ENCODE measurements at places on chromosomes 16 and 17. TPM values are rescaled to one million over a fixed set of nuclear protein-coding genes. Genes with fewer than 3 reads are reported as not detected.

DNA sequence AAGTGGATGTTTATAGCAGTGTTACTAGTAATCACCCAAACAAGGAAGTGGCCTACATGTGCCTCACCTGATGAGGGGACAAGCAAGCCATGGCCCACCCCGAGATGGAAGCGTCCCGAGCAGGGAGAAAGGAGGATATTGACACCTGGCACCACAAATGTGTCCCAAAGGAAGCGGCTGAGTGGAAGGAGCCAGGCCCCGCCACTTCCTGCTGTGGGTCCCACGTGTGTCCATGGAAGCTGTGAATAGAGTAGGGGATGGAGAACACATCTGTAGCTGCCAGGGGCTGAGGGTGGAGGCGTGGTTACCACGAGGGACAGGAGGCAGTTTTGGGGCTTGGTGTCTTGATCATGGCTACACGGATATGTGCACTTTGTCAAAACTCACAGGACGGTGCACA, 49.2 kb downstream of the KCNJ12 start:
- no peak for DNase-seq

Gene TBC1D3K
- total RNA-seq: not detected

DNA sequence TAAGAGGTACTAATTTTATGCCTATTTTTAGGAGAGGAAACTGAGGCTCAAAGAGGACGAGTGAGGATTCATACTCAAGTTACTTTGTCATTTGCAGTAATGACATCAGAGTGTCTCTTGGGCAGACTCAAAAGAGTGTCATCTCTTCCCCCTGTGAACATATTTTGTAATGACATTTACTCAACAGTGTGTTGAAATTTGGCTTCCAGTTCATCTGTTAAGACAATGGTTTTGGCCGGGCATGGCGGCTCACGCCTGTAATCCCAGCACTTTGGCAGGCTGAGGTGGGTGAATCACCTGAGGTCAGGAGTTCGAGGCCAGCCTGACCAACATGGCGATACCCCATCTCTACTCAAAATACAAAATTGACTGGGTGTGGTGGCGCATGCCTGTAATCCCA, 28.9 kb downstream of the WFDC1 start:
- DNase-seq: no peak

DNA sequence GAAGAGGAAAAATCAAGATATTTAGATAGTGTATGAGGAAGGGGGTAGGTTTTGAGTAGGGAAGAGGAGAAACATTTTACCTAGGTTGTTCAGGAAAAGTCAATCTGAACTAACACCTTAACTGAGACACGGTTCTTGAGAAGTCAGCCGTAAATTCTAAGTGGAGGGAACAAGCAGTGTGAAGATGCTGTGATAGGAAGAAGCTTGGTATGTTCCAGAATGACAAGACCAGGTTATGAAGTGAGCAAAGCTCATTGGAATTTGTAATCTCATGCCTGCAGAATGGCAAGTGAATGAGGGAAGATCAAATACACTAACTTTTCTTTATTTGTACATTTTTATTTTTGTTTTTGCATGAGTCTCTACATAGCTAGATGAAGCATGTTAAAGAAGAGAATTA, 307.6 kb downstream of the ZFHX3 start:
- DNase-seq: no peak

DNA sequence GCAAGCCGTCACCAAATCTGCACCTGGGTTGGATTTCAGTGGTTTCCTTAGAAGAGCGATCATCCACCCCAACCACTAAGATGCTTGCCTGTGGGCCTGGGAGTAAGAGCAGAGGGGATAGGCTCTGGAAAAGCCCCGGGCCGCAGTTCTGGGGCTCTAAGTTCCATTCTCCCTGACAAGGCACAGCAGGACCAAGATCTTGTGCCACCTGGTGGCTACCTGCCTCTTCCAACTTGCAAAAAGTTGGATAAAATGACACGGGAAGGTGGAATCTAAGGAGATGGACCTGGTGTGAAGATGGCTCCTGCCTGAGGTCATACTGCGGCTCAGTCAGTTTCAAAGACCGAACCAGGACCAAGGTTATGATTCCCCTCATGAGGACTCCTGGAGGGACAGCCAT, 42.3 kb downstream of the ABCC12 start:
- peak; percentile 21 for DNase-seq

DNA sequence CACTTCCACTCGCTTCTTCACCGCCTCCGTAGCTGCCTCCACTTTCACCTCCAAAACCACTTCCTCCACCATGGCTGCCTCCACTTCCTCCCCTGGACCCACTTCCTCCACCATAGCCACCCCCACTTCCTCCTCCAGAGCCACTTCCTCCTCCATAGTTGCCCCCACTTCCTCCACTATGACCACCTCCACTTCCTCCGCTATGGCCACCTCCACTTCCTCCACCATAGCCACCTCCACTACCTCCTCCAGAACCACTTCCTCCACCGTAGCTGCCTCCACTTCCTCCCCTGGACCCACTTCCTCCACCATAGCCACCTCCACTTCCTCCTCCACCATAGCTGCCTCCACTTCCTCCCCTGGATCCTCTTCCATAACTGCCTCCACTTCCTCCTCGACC, 4.5 kb downstream of the KRT9 start:
- DNase-seq: no peak
